Bronchial epithelial cell (primary cell): ENCODE measurements at places on chromosomes 1 and 21.

GRCh38 chr21:42556960-42557359 is 43.3 kb downstream of the SLC37A1 start:
- DNase-seq = no peak

DNA sequence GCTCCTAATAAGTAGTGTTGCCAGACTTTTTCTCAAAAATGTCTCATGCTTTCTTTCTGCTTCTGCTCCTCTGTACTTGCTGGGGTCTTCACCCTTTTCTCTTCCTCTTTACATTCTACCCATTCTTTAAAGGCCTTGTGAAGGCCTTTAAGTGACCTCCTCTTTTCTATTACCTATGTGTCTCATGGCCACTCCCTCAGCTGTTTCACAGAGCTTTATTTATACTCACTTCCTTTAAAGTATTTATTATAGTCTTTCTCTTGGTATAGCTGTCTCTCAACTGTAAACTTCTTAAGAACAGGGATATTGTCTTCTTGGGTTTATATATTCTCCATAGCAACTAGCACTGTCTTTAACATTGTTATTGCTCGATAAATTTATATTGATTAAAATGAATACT is 792 bp downstream of the GOLPH3L start:
- DNase-seq = peak; percentile 43

DNA sequence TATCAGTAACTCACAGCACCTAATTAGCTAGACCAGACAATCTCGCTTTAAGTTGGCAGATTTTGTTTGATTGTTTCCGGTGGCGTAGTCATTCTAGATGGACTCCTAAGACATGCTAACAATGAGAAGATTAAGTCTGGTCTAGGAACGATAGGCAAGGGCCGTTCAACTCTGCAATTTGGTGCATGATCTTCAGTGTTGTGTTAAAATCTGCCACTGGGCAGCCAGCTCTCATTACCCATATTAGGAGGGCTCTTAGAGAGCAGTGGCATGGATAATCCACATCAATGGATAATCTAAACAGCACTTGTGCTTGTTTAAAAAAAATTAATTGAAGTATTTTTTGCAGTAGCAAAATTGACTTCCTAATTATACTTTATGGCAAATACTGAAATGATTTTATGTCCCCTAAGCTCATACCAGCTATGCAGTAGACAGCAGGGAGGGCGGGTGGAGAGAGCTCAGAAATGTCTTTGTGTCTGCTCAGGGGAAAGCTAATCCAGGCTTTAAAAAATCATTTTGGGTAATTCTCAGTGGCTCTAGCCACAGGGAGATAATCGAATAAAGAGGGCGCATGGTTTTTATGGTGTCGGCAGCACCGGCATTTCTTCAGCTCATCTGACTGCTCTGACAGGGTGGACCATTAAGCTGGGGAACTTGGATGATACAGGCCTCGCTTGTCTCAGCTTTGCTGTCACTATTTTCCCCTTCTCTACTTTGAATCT is 48.5 kb upstream of the IKBKE start:
- no peak for DNase-seq

DNA sequence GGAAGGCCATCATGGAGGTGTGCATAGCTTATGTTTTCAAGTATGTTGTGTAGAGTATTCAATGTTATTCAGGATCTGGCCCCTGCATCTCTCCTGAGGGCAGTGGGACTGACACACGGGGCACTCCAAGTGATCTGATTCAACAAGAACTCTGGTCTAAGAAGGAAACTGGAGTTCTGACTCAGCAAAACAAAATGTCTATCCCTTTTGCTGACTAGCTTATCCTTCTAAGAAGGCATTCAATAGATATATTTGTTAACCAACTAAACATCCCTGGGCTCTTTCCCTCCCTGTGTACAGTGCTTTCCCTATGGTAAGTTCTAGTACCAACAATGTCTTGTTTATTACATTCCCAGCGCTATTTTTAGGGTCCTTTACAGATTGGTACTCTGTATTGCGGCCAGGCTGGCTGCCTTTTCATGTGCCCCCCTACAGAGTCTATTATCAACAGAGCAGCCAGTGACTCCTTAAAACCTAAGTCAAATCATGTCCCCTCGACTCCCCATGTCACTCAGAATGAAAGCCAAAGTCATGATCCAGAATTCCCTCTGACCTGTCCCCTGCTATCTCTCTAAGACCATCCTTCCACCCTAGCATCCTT is 304.9 kb downstream of the KCNH1 start:
- DNase-seq = no peak

DNA sequence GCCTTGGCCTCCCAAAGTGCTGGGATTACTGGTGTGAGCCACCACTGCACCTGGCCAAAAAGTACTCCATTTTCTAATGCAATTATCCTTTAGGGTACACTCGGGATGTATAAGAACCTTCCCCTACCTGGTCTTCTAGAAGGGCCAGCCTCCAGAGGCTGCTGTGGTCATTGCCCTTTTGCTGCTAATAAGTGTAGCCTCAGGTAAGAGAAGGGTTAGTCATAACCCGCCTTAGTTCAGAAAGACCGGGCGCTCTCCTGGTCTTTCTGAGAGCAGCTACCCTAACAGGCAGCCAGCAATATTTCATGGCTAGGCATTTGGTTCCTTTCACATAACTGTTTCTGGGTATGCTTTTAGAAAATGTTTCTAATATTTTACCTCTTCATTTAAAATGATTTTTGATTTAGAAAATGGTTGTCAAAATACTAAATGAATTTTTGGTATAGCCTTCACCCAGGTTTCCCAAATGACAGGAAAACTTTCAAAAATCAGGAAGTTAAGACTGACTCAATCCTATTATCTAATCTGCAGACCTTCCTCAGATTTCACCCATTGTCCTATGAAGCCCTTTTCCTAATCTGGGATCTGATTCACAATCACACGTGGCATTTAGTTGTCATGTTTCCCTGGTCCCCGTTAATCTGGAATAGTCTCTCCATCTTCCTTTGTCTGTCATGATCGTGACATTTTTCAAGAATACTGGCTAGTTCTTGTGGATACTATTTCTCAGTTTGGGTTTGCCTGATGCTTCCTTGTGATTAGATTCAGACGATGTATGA is 479.0 kb downstream of the SIPA1L2 start:
- peak; percentile 35 for DNase-seq

- DNase-seq = no peak
Observed at GRCh38 chr1:104989012-104989411, 1239.3 kb downstream of the AMY1C start.

- DNase-seq = no peak
Observed at GRCh38 chr1:55716151-55716550, 501.0 kb upstream of the USP24 start.

DNA sequence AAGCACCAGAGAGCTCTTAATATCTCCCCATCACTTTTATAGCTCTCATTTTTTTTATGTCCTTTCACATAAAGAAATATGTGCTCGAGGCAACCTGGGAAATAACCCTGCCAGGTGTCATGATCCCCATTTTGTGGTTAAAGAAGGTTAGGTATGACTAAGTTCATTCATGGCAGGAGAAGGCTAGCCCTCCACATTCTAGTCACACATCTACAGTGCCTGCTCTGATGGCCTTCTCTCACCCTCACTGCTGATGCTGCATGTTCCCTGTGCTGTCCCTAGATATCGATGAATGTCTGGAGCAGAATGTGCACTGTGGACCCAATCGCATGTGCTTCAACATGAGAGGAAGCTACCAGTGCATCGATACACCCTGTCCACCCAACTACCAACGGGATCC is 187.5 kb downstream of the TPR start:
- DNase-seq = peak; percentile 89

DNA sequence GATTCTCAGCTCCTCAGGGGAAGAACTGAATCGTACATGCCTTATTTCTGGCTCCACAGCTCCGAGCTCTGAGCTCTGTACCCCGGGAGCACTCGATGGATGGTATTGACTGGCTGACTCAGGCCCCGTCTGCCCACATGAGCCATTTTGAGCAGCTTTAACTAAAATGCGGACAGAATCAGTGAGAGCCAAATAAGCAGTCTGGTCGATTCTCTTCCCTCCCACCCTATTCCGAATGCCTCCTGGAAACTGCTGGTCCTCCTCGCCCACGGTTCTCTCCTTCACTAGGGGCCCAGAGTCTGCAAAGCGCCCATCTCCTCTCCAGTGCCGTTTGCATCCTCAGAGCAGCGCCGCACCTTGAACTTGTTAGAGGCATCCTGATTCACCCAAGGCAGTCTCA is 125.9 kb upstream of the IRF2BP2 start:
- DNase-seq = no peak

DNA sequence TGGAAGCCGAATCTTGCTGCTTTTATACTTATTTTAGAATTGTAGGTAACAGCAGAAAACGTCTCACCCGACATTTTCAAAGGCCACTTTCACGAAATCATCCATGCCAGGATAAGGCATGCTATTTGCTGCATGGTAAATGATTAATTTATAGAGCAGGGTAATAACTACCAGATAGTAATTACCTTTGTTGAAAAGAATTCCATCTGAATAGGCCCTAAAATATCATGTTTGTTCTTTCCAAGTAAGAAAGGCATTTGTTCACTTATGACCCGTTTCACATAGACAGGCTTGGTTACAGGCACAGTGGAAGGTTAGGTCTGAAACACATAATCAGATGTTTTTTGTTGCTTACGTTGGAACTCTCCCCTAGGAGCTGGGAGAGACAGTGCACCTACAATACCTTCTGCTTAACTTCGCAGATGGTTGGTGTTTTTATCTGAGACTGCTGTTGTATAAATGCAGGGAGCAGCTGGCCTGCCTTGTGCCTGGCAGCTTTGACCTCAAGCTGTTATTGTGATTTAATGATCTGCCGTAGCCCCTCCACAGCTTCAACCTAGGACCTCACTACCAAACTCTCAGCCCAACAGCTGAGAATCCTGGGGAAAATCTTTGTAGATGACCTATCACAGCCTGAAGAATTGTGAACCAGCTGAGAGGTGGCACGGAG is 1.6 kb downstream of the SLC44A3 start:
- no peak for DNase-seq

DNA sequence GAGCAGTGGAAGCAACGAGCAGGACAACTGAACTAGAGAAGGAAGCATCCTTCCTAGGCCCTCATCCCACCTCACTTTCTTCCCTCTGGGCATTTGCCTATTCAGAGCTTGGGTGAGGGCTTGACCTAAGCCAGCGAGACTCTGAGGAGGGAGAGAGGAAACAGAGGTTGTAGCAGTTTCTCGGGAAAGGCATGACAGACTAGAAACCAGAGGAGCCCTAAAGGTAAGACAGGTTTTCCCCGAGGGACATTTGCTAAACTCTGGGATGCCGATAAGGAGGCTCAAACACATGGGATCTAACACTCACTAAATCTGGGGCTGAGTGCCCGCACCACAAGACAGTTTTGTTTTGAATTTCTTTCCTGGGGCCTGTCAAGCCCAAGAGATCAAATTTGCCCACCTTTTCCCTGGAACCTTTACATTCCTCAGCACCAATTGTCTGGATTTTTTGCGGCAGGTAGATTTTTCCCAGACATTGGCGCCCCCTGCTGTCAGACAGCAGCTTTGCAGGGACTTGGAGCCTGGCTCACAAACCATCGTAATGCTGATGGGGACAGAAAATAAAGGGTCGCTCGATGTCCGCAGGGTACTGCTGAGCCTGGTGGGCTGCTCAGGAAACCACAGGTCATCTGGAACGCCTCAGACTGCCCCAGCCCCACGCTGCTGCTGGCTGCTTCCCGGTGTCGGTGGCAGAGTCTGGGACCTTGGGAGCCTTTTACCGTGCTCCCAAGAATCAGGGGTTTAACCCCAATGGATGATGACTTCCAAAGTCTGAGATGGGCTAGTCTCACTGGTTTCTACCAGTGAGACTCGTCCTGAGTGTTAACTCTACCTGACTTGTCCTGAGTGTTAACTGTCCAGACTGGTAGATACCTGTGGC is 23.4 kb upstream of the TSPAN2 start:
- no peak for DNase-seq

GRCh38 chr1:85678193-85678592 is 30.0 kb downstream of the ZNHIT6 start:
- DNase-seq = no peak

DNA sequence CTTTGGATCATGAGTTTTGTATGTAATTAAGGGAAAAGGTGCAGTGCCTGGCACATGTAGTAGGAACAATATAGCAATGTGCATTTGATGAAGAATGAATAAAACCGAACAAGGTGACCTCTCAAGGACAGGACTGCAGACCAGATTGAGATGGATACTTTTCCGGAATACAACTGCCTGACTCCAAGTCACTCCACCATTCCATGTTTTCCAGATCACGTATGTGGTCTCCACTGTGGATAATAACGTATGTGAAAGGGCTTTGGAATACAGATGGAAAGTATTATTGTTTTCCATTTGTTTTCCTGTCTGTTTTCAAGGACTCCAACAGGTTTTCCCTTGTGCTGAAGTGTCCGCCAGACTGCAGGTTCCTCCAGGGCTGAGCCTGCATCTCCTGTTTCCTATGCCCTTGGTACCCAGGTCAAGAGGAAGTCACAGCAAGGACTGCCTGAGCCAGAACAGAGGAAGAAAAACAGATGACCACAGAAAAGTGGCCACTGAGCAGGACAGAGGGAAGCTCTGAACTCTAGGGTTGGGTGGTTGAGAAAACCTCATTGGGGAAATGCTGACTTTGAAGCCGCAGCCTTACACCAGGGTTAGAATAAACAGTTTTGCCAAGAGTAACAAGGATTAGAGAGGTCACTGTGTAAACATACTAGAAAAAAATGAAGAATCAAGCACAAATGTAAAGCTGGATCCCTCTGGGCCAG is 4.0 kb downstream of the CFAP45 start:
- no peak for DNase-seq

DNA sequence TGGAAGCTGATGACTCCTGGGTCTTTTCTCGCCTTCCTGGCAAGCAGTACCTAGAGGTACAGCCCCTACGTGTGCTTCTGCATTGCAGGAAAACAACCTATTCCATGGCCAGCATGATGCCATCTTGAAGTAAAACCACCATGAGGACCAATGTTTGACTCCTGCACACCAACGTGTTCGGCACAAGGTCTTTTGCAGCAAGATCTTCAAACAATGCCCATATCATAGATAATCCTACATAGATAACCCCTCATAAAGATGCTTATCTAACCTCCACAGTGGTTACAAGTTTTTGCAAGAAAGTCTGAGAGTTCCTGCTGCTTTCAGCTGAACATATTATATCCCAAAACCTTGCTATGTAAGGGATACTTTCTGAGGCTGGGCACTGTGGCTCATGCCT is 141.1 kb upstream of the MAP1LC3C start:
- DNase-seq = no peak

DNA sequence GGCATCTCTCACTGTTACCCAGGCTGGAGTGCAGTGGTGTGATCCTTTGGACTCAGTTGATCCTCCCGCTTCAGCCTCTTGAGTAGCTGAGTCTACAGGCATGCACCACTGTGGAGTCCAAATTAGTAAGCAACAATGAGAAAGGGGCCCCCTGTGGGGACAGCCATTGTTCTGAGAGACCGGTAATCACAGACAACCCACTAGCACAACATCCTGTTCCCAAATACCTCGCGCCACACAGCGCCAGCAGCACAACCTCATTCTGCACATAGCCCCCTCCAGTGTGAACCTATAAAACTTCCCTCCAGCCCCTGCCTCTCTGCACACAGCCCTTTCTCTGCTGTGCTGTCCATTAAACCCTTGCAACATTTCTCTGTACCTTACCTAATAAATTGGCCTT is 226.4 kb downstream of the DYRK1A start:
- DNase-seq = no peak

- no peak for DNase-seq
Observed at GRCh38 chr1:174079796-174080195, 57.6 kb upstream of the RC3H1 start.
